ENCODE measurements at places on chromosomes 3 and 15.

DNA sequence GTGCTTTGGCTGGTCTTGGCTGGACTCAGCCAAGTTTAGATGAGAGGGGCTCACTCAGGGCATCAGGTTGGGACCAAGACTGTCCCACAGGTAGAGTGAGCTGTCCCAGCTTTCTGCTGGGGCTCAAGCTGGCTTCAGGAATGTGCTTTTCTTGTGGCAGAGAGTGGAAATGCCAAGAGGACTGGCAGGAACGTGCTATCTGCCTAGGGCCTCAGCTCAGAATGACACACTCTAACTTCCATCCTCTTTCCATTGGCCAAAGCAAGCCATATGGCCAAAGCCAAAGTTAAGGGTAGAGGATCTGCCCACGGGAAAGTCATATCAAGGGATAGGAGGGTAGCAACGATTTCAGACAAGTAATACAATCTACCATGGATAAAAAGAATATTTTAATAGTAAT is 178.8 kb downstream of the ABHD5 start:
- no peak for DNase-seq

GRCh38 chr3:36394176-36394575 is 13.9 kb downstream of the STAC start:
- DNase-seq = no peak

GRCh38 chr3:154716170-154716569 is 286.2 kb upstream of the GPR149 start:
- DNase-seq = no peak

DNA sequence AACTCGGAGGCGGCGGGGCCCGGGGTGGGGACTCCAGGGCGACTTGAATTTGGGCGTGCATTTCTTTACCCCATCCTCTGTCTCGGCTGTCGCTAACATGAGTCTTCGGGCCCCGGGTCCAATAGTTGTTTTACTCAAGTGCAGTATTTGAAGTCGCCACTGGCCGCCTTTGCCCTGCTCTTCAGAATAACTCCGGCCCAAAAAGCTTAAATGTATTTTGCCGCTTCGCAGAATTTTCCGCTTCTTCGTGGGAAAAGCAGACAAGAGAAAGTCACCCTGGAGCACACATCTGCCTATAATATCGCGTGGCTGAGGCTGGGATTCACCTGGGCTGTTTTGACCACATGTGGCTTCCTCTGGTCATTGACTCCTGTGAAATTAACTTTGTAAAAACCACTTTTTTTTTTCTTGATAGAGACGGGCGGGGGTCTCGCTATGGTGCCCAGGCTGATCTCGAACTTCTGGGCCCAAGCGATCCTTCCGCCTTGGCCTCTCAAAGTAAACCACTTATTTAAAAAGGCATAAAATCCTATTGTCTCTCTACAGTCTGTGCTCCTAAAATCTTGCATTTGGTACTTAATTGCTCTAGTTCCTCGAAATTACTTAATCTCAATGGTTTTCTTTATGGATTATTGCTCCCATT is 676 bp downstream of the CNOT10 start:
- no peak for DNase-seq

- no peak for DNase-seq
These were observed 22.0 kb downstream of the LINGO1 start for GRCh38 chr15:77610731-77611130.

DNA sequence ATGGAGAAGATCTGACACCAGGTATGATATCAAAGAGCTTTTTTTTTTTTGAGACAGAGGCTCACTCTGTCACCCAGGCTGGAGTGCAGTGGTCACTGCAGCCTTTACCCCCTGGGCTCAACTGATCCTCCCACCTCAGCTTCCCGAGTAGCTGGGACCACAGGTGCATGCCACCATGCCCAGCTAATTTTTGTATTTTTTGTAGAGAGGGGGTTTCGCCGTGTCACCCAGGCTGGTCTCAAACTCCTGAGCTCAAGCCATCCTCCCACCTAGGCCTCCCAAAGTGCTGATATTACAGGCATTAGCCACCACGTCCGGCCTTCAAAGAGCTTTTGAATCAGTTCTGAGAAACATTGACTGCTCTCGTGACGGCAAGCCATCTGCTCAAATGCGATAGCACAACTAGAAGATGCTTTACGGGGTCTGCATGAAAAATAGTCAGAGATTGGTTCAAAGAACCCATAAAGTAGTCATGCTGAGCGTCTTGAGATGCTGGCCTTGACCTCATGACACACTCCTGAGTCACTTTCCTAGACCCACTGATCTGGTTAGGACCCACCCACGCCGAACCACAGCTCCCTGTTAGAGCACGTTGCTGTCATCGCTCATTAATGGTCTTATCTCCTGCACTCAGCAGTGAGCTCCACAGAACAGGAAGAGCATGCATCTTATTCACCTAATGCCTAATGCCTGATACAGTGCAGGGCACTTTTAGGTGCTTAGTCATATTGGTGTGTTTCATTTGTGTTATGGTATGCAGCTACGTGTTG is 57.0 kb upstream of the NR2F2 start:
- DNase-seq = no peak

GRCh38 chr15:68383161-68384074 is 48.5 kb downstream of the ITGA11 start:
- DNase-seq = peak; percentile 17

GRCh38 chr3:4323246-4324027 is 20.3 kb downstream of the SETMAR start:
- DNase-seq = no peak
